GM23248 (cell line): ENCODE measurements at places on chromosomes 7 and 10.
A peak's percentile ranks its signal among the peaks of the same experiment; 100 is the strongest.

DNA sequence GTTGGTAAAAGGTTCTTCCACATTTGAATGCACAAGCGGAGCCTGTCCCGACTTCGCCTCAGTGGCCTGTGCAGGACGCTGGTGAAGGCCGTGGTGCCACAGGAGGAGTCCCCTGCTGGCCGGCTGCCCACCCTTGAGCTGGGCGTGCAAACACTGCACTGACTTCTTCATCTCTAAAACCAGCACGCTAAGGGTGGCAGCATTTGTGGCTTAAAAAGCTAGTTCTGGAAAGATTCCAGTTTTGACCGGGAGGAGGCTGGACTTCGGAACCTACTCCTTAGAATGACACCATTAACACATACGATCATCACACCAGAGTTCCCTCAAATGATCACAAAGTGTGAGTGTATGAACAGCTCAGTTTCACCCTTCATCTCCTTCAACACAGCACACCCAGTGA, 102.4 kb downstream of the SMURF1 start:
- no peak for DNase-seq

DNA sequence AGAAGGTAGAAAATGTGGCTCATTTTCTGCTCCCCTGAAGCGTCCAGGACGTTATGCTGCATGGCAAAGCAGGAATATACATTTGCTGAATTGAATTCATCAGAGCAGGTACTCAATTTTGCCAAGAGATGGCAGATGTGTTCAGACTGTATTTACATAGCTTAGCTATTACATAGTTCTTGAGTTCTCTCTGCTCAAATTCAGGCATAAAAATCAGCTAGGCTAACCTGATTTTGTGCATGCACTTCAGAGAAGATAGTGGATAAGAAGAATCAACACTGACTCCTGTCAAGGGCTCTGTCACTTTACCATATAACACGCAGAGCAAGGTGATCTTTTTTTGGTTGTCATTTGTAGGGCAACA, 209.2 kb upstream of the FAM3C start:
- DNase-seq: peak; percentile 9

- peak; percentile 71 for DNase-seq
These were observed 3.9 kb downstream of the MYL10 start for GRCh38 chr7:101625031-101625791.

DNA sequence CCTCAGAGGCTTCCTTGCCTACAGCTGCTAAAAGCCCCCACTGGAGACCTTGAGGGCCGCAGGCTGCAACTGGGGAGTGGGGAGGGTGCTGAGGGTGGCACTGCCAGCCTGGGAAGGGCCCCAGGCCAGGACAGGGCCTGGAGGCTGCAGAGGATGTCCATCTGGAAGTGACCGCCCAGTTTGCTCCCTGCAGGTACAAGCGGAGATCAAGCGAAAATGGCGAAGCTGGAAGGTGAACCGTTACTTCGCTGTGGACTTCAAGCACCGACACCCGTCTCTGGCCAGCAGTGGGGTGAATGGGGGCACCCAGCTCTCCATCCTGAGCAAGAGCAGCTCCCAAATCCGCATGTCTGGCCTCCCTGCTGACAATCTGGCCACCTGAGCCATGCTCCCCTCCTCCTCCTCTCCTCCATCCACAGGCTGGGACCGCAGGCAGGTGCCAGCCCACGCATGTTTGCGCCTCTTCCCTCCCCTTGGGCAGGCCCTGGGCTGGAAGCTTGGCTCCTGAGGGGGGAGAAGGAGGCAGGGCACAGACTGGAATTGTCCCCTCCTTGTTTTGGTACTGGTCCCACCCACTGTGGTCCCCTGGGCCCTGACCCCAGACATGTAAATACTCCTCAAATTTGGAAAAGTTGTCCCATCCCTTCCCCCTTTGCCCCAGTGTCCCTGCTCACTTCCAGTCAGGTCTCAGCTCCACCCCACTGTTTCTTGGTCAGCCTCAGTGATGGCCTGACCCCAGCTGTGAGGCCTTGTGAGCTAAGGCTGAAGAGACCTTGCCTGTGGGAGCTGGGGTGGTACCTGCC, 54.4 kb downstream of the ADCYAP1R1 start:
- DNase-seq: no peak

- no peak for DNase-seq
These were observed 84.4 kb upstream of the FAM171A1 start for GRCh38 chr10:15455456-15455855.

DNA sequence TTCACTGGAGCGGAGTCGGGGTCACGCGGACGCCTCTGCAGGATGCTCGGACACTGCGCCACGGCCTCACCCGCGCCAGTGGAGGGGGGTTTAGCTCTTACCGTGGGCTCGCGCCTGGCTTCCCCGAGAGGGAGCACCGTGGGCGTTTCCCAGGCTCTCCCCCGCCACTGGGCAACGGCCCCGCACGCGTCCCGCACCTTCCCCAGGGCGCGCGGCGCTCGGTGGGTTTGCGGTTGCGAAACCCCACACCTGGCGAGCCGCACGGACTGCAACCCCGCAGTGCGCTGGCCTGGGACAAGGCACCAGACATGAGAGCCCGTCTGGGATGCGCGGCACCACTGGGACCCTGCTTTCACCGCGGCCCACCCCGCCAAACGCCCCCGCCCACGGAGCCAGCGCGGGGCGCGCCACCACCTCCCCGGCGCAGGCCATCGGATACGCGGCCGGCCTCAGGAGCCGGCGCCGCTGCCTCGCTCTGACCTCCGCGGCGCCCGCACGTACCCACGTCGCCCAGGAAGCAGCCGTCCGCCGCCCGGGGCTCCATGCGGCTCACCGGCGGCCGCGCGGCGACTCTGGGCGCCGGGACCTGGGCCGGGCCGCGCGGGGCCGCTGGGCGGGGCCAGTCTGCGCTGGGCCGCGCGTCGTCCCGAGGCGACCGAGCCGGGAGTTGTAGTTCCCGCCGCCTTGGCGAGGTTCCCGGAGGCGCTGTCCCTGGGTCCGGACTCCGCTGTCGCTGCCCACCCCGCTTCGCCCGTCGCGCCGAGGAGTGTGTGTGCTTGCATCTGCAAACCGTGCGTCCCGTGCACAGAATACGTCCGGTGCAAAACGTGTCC, at the start of gene ASB13:
ASB13 (minus strand) TSS at position 588 of the 833 bp plus-strand sequence; CDS start at position 544, 44 bp downstream.
- peak; percentile 78 for DNase-seq

DNA sequence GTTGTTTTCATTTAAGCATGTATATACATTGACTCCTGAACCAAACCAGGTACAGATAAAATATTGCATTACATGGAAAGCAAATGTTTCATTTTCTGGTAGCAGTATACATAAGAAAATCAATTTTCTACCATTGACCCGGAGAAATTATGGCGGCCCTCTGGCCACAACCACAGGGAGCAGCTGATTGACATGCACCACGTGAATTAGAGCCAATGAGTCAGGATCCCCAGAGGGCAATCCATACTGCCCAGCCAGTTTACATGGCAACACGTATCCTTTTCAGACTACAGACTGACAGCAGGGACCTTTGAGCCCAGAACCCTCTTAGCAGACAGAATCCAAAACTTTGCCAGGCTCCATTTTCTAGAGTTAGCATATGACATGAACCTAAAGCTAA, 272.2 kb upstream of the NEBL start:
- DNase-seq: no peak

DNA sequence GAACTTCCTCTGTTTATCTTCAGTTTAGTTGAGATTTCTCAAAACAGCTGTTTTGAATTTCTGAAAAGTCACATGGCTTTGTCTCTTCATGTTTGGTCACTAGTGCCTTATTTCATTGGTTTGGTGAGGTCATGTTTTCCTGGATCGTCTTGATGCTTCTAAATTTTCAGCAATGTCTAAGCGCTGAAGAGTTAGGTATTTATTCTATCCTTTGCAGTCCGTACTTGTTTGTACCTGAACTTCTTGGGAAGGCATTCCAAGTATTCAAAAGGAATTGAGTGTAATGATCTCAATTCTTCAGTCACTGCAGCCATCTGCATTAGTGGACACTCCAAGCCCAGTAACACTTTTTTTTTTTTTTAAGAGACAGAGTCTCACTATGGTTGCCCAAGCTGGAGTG, 67.7 kb downstream of the HERC4 start:
- DNase-seq: no peak

- DNase-seq: peak; percentile 97
These were observed 70.9 kb upstream of the CTBP2 start for GRCh38 chr10:125231116-125231812.

DNA sequence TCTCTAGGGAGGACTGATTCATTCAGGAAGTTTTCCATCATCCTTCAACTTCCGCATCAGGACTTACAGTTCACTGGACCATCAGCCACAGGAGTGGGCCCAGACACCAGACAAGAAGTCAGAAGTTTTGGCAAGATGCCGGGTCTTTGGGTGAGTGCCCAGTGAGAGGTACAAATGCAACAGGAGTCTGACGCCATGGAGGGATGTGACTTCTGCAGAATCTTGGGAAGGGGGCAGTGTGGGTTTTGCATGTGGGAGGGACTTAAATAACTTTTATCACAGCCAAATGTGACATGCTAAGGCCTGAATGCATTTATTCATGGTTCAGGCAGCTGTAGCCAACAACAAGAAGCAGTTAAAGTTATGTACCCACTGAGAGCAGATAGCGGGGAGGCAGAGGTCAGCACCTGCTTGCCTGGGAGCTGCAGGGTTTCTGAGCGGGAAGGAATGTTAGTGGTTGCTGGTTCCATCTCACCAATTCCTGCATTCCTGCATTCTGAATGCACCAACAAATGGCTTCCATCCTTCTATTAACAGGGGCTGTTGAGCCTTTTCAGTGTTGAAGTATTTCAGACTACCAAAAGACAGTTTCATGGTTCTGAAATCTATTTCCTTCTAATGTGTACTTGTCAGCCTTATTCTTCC, 375.2 kb downstream of the PAXIP1 start:
- DNase-seq: no peak

DNA sequence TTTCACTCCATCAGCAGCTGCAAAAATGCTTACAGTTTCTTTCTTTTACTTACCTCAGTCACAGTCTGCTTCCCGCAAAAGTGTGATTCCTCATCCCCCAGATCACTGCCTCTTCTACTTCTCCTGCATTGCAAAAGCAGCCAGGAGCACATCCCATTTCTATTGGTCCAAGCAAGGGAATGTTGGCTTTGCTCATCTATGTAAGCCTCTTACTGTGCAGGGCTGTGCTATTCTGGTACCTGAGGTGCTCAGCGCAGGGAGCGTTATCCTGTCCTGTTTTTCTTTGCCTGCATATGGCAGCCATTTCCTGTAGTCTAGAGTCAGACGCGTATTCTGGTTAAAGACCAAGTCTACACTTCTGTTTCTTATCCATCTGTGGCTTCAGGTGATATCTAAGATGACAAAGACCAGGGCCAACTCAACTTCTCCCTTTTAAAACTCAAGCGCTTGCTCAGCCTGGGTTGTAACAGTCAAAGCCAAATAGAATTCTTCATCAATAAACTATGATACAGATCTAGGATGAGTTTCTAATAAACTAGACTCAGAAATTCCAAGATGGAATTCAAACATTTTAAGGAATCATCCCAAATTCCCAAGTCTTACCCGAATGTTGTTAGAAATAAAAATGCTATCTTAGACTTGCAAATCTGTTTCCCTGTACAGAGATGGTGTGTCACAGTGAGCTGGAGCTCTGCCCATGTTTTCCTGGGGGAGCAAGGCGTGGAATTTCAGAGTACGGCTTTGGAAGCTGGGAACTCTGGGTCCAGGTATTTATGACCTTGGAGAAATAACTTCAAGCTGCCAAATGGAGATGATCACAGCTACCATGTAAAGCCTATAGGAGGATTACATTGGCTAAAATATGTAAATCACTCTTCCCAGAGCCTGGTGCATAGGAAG, 6.1 kb upstream of the RBM17 start:
- no peak for DNase-seq

DNA sequence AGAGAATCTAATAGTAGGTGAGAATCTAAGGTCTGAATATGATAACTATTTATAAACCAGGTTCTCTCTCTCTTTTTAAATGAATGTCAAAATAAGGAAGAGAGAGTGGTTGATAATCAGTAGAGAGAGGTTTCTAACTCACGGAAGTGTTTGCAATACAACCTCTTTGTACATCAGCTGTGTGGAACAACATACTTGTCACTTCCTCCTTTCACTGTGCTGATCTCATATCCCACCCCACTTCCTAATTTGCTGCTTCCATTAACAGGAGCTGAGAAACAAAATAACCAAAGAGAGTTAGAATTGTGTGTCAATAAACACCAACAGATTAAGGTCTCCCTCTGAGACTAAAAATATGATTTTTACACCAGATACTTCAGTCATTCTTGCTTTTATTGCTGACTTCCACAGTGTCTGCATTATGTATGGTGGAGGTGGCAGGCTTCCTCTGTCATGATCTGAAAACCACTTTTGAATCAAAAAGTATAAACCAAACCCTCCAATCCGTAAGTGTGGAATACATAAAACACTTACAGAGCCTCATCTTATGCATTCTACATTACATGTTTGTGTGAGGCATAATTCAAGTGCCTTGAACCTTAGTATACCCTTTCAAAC, 25.0 kb downstream of the CACUL1 start:
- peak; percentile 23 for DNase-seq
